ENCODE measurements at places on chromosomes 2 and 18.

- DNase-seq = no peak
Observed at GRCh38 chr2:181958726-181959125, 26.9 kb upstream of the PPP1R1C start.

GRCh38 chr2:46977899-46978298, 62.3 kb upstream of the MCFD2 start:
- DNase-seq = no peak

DNA sequence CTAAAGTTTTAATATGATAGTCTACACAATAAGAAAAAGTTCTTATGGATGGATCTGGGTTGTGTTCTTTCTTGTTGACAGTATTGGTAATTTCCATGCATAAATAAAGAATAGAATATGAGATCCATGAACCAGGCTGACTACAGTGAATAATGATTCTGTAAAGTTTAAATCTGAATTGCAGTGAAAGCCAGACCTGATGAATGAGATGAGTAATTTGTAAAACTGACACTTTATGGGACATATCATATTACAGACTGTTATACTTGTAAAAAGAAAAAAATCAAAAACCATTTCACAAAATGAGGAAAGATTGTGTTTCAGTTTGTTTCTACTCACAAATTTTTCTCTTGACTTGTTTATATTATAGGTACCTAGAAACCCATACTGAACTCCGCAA, 164.9 kb upstream of the SCN7A start:
- DNase-seq = no peak

DNA sequence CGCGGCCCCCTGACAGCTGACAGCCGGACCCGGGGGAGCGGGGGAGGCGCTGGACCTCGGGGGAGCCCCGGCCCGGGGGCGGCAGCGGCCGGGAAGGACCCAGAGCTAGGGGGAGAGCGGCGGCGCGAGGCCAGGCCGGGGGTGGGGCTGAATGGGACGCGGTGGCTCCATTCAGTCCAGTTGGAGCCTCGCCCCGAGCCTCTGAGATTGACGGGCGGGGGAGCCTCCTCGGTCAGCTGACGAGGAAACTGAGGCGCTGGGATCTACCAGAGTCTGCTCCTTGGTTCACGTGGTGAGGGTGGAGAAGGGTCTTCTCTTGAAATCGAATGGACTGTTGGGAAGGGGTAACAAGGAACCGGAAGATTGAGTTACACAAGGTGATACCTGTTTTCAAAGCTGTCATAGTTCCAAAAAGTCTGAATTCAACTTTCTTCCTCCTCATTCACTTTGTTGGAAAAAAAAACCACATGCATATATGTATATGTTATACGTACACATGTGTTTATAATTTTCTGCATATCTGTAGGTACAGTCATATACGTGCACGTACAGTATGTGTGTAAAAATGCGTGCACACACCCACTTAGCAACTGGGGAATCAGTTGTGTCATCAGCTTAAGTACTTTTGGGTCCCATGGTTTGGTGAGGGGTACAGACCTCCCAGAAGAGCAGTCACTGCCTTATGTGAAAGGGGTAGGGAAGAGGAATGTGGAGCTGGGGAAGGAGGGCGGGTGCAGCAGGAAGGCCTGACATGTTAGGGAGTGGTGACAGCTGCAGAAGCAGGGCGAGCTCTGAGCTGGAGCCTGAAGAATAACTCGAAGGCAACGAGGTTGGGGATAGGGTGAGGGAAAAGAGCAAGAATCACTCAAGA, 628 bp downstream of the PPP1R7 start:
- no peak for DNase-seq

DNA sequence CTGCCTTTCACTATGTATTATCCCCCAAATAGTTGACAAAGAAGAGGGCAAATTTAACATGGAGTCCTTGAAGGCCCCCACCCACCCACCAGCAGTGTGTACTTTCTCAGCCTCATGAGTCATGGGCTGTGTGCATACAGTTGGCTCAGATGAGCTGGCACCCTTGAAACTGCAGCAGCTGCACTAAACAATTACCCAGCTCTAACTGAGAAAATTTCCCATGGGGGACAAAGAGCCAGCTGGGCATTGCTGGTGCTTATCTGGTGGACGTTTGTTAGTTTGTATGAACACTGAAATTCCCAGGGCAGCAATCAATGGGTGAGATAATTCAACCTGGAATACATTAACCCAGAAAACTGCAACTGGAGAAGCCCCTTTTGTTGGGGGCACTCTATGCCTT, 131.7 kb downstream of the GCA start:
- DNase-seq = no peak

DNA sequence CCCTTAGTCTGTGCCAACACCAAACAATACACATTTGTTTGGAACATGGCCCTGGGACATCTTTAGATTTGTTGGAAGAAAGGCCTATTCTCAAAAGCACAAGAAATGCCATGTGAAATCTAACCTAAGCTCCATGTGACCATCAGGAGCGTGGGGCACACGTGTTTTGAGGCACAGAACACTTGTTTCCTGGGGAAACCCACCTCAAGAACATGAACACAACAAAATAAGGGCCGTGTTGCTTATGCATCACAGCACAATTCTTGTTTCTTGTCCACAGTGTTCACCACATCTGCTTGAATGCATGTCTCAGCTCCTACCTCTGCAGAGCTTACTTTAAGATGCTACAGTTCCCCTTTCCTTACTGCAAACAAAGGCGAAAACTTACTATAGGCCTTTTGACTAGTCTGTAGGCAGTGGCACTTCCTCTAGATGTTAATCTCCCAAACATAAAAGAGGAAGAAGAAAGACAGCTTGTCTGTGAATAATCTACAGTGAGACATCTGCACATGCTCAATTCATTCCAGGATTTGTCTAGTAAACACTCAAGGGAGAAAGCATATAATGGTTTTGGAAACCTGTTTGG, 165.0 kb downstream of the ANKRD44 start:
- DNase-seq = no peak

DNA sequence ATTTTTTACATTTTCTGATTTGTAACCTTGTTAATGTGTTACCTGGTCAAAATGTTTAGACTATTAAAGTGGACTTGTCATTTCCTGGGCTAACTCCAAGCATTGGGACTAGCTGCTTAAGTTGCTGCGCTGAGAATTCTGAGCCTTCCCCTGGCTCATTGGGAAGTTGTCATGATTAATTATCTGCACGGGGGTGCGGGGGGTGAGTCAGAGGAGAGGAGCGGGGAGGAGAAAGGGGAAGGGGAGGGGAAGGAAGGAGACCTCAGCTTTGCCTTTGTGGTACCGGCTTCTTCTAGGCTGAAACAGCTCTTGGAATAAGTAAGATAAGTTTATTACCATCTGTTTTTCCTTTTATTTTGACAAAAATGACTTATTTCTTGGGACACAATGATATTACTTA, 52.9 kb upstream of the APCDD1 start:
- no peak for DNase-seq

DNA sequence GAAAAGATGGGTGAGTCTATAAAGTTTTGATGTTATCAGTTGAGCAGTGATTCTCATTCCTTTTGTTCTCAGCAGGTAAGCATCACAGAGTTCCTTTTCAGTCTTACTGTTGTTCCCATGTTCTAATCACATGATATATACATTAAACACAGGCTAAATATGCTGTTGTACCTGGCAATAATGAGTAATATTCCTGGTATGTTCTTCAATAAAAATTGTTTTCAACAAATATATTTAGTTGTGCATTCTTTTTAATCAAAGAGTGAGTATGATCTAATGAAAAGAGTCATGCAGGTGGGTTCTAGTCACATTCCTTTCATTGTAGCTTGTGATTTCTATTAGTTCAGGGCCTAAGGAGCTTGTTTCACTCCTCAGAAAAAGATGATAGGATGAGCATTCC, 288.3 kb upstream of the NETO1 start:
- no peak for DNase-seq

DNA sequence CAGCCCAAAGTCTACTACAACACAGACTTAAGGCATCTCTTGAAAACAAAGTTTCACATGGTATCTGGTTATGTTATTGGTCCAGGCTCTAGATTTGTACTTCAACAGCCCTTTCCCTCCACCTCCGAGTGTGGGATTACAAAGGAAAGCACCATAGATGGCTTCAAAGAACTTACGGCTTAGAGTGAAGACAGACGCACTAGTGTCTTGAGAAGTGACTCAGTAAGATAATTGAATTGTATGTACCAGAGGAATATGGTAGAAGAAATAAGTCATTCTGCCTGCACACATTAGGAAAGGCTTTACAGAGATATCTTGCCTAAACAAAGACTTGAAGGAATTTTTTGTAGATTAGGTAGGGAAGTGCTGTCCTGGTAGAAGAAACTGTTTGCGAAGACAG, 392.3 kb upstream of the TNP1 start:
- no peak for DNase-seq

GRCh38 chr18:9022397-9023155, 79.9 kb upstream of the NDUFV2 start:
- no peak for DNase-seq

- no peak for DNase-seq
Observed at GRCh38 chr2:150041722-150042425, 445.6 kb downstream of the RND3 start.

GRCh38 chr2:33378556-33379210, 97.8 kb upstream of the RASGRP3 start:
- no peak for DNase-seq

- no peak for DNase-seq
Observed at GRCh38 chr18:32776561-32776960, 3.7 kb upstream of the KLHL14 start.

DNA sequence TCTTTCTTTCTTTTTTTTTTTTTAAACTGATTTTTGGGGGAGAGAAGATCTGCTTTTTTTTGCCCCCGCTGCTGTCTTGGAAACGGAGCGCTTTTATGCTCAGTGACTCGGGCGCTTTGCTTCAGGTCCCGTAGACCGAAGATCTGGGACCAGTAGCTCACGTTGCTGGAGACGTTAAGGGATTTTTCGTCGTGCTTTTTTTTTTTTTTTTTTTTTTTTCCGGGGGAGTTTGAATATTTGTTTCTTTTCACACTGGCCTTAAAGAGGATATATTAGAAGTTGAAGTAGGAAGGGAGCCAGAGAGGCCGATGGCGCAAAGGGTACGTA, 587 bp downstream of the MEIS1 start:
- no peak for DNase-seq

- DNase-seq = no peak
Observed at GRCh38 chr2:133596701-133597393, 28.6 kb upstream of the NCKAP5 start.

DNA sequence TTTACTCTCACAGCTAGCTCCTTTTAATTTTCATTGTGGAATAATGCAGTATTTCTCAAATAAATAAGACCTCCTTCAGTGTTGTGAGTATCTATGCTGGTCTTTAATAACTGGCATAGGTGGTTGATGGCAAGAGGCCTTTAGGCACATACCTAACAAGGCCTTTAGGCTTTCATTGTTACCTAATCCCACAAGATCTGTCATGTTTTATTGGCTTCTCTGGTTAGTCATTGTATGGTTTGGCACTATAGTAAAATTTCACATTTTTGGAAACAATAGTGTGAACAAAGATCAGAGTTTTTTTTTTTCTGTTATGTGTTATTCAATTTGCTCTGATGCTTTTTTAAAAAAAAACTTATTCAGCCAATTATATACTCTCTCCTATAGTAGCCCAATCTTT, 89.8 kb upstream of the NEUROD1 start:
- DNase-seq = no peak

DNA sequence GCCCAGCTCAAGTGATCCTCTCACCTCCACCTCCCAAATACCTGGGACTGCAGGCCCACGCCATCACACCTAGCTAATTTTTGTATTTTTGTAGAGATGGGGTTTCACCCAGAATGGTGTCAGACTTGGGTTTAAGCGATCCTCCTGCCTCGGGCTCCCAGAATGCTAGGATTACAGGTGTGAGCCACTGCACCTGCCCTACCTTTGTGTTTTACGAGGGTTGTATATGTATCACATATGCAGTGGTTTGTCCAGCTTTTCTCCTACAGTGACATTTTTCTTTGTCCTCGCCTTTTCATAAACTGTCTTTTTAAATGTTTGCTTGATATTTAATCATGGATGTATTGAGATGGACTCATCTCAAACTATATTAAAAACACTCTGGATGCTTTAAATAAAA, 38.5 kb downstream of the AGAP1 start:
- no peak for DNase-seq

DNA sequence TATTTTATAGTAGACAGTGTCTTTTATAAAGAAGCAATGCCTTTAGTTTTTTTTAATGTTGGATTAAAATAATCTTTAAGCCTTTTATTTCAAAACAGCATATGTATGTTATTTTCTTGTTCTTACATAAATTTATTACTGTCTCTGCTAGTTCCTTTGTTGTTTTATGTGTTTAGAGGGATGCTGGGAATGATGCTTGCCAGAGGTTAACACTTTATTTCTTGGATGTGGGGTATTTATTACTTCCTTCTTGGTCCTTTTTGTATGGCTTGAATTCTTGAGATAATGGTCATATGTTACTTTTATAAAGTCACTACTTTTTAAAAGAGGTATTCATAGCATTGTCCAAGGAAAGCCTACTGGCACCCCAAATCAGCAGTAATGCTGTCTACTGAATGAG, 63.1 kb downstream of the ANKRD12 start:
- DNase-seq = no peak

- DNase-seq = no peak
Observed at GRCh38 chr18:62396381-62396780, 71.3 kb downstream of the TNFRSF11A start.

DNA sequence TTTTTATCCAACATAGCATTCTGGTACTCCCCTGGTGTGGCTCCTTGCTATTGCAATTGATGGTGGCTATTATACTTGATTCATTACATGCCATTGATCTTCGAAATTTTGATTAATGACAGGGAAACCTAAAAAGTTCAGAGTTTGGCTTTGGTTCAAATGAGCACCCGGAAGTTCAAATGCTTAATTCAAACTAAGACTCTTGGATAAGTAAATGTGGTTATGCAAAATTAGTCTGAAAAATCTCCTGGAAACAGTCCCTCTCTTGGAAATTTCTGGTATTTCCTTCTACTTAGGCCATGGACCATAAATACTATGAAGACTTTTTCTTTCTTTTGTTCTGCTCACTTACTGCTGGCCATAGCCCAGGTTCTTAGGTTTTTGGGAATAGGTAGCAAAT, 65.3 kb upstream of the SMIM21 start:
- DNase-seq = no peak

- peak; percentile 58 for DNase-seq
Observed at GRCh38 chr2:33051586-33052360, 105.0 kb downstream of the LTBP1 start.

DNA sequence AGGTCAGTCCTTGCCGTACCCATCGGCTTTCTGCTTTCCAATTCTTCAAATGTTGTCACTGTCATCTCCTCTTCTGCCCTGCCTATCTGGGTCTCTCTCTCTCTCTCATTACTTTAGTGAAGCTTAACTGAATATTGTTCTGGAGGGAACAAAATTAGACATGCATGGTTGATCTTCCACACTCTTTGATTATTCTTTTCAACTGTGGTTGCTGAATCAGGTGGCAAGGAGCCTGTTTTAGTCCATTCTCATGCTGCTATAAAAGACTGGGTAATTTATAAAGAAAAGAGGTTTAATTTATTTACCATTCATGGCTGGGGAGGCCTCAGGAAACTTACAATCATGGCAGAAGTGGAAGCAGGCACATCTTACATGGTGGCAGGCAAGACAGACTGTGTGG, 157.9 kb downstream of the ARL4C start:
- DNase-seq = no peak

GRCh38 chr2:217722883-217723472, 279.8 kb downstream of the TNS1 start:
- no peak for DNase-seq

- DNase-seq = no peak
Observed at GRCh38 chr2:28687640-28688385, 63.8 kb upstream of the PPP1CB start.

GRCh38 chr2:184920451-184920965, 322.2 kb downstream of the ZNF804A start:
- no peak for DNase-seq

- DNase-seq = no peak
Observed at GRCh38 chr2:27086724-27087593, at the start of gene KHK. TSS of gene KHK (plus strand) at chr2:27086772. CDS start at chr2:27087260, 488 bp downstream.
